Bronchial smooth muscle cell (primary cell): ENCODE measurements at places on chromosomes 7 and 10. TPM values are rescaled to one million over a fixed set of nuclear protein-coding genes. Genes with fewer than 3 reads are reported as not detected.

GNAT3 gene
- total RNA-seq: not detected in 2 replicates

SNX8 gene
- 16.7 and 21.2 TPM in 2 replicates for total RNA-seq

SKIDA1 gene
- total RNA-seq: 0.47 and 0.60 TPM in 2 replicates

ZPBP gene
- not detected in 2 replicates for total RNA-seq

TSPAN12 gene
- 2.0 and 3.9 TPM in 2 replicates for total RNA-seq

FMC1 gene
- total RNA-seq: 13.7 and 18.9 TPM in 2 replicates

HMX3 gene
- total RNA-seq: 0.16 TPM in 1 of 2 replicates, not detected in the other

MCU gene
- 40.8 and 41.0 TPM in 2 replicates for total RNA-seq

TRIM56 gene
- total RNA-seq: 23.2 and 36.1 TPM in 2 replicates

UTF1 gene
- total RNA-seq: not detected in 2 replicates

GFRA1 gene
- total RNA-seq: under 0.01 TPM in 2 replicates

ZCCHC24 gene
- 29.6 and 35.1 TPM in 2 replicates for total RNA-seq

SAP25 gene
- 0.16 TPM in 1 of 2 replicates, not detected in the other for total RNA-seq

ELN gene
- total RNA-seq: 6.5 and 19.7 TPM in 2 replicates

FAM149B1 gene
- total RNA-seq: 27.9 and 44.2 TPM in 2 replicates

HYCC1 gene
- total RNA-seq: 118 and 123 TPM in 2 replicates

SLC16A12 gene
- total RNA-seq: under 0.01 and 0.16 TPM in 2 replicates

PMPCB gene
- total RNA-seq: 75.5 and 78.0 TPM in 2 replicates

FLNC gene
- total RNA-seq: 166 and 209 TPM in 2 replicates

LRMDA gene
- 0.77 and 3.8 TPM in 2 replicates for total RNA-seq

SH2B2 gene
- 0.94 and 0.95 TPM in 2 replicates for total RNA-seq

GBX1 gene
- total RNA-seq: not detected in 2 replicates

SP8 gene
- not detected in 2 replicates for total RNA-seq

PGAM2 gene
- 0.09 and 0.63 TPM in 2 replicates for total RNA-seq

TMEM196 gene
- not detected in 2 replicates for total RNA-seq

DOCK4 gene
- total RNA-seq: 10.4 and 21.8 TPM in 2 replicates

CRHR2 gene
- total RNA-seq: not detected in 2 replicates

TMEM229A gene
- not detected in 2 replicates for total RNA-seq

PNLIPRP3 gene
- under 0.01 TPM in 1 of 2 replicates, not detected in the other for total RNA-seq

PON1 gene
- not detected in 2 replicates for total RNA-seq

ATXN7L1 gene
- 8.7 and 9.1 TPM in 2 replicates for total RNA-seq

GIMAP5 gene
- total RNA-seq: not detected in 2 replicates

OR9A2 gene
- not detected in 2 replicates for total RNA-seq

TRIM24 gene
- total RNA-seq: 1.9 and 3.4 TPM in 2 replicates

PSAP gene
- total RNA-seq: 1,004 and 1,786 TPM in 2 replicates

HACD1 gene
- 5.8 and 20.6 TPM in 2 replicates for total RNA-seq

AGR3 gene
- total RNA-seq: not detected in 2 replicates

TIMM23 gene
- 49.5 and 71.4 TPM in 2 replicates for total RNA-seq

LAMB1 gene
- 684 and 845 TPM in 2 replicates for total RNA-seq

SLC25A28 gene
- total RNA-seq: 15.3 and 32.3 TPM in 2 replicates

VAX1 gene
- total RNA-seq: not detected in 2 replicates

CADPS2 gene
- total RNA-seq: 11.8 and 16.6 TPM in 2 replicates

ELAPOR2 gene
- 0.26 and 2.2 TPM in 2 replicates for total RNA-seq

SCIN gene
- total RNA-seq: 0.16 TPM in 1 of 2 replicates, not detected in the other

ASB15 gene
- not detected in 2 replicates for total RNA-seq

DMBT1 gene
- total RNA-seq: under 0.01 TPM in 2 replicates

LRRN3 gene
- 1.4 and 2.1 TPM in 2 replicates for total RNA-seq

SMARCD3 gene
- total RNA-seq: 31.8 and 33.4 TPM in 2 replicates

KLF14 gene
- total RNA-seq: under 0.01 TPM in 1 of 2 replicates, not detected in the other
